Suprapubic skin (tissue), 4 donors: ENCODE measurements at places on chromosomes 13 and 19.
A peak's percentile ranks its signal among the peaks of the same experiment; 100 is the strongest.

- no peak overlapping the region for H3K4me3 ChIP-seq
- peaks cover 22% of the 10 kb centered on the region for H3K4me1 ChIP-seq
- H3K27me3 ChIP-seq = peaks cover 92% of the 10 kb centered on the region
- no peak overlapping the region for H3K27ac ChIP-seq
Measured at GRCh38 chr13:112105892-112106291, 38.9 kb downstream of the SOX1 start.

DNA sequence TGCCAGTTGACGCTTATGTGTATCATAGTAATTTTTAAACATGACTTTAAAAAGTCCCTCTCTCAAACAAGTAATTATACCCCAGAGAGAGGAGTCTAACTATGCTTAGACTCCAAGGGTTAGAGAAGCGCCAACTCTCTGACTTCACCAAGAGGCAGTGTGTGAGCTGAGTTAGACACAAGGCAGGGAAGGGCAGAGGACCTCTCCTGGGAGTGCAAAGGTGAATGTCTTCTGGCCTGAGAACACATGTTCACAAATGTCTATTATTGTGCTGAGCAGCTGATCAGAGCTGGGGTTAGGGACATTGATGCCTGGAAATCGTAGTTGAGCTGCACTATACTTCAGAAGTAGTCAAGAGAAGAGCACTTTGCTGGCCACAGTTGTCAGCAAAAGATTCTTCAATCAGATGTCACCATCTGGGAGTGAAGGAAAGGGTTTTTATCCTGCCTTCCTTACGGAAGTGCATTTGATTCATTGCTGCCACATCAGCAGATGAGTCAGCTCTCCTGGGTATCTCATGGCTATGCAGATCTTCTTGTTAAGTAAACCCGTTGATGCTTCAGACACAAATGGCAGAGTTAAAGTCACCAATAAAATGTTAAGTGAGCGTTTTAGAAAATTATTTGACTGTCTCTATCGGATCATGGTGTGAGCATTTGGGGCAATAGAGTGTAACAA, 283.2 kb upstream of the ARGLU1 start:
- no peaks in the 10 kb centered on the region for H3K36me3 ChIP-seq
- no peak overlapping the region for H3K4me3 ChIP-seq
- no peaks in the 10 kb centered on the region for H3K27me3 ChIP-seq
- DNase-seq = no peak

GRCh38 chr13:50766695-50767094, 76.8 kb downstream of the DLEU7 start:
- H3K27ac ChIP-seq = no peak overlapping the region
- H3K27me3 ChIP-seq = no peaks in the 10 kb centered on the region
- H3K4me3 ChIP-seq = no peak overlapping the region
- H3K36me3 ChIP-seq = no peaks in the 10 kb centered on the region

- no peak for DNase-seq
- H3K4me1 ChIP-seq = no peaks in the 10 kb centered on the region
- H3K27ac ChIP-seq = no peak overlapping the region
- H3K27me3 ChIP-seq = no peaks in the 10 kb centered on the region
- no peak overlapping the region for H3K4me3 ChIP-seq
Measured at GRCh38 chr13:47112205-47112902, 215.5 kb upstream of the HTR2A start.

DNA sequence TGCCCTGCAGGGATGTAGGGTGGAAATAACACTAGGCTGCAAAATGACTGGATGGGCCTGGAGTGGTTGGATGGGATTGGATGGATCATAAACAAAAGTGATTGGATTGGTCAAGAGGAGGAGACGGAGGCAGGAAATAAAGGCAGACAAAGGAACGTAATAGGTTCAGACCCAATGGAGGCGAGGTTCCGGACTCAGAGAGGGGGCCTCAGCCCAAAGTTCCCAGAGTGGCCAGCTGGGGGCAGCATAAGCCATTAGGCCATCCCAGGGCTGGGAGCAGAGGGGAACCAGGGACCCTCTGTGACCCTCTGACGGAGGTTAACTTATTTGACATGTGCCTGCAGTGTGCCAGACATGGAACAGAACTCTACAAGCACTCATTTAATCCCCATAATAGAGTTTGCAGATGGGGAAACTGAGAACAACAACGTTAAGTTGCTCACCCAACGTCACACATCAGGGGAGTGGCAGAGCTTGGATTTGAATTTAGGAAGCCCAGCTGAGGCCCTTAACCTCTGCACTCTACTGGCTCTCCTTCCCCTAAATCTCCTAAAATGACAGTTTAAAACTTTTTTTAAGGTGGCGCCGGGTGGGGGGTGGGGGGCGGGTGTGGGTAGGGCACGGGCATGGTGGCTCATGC, 15.3 kb upstream of the MAP1S start:
- H3K27me3 ChIP-seq = peaks cover 20% of the 10 kb centered on the region
- no peaks in the 10 kb centered on the region for H3K4me1 ChIP-seq
- no peak overlapping the region for H3K4me3 ChIP-seq

DNA sequence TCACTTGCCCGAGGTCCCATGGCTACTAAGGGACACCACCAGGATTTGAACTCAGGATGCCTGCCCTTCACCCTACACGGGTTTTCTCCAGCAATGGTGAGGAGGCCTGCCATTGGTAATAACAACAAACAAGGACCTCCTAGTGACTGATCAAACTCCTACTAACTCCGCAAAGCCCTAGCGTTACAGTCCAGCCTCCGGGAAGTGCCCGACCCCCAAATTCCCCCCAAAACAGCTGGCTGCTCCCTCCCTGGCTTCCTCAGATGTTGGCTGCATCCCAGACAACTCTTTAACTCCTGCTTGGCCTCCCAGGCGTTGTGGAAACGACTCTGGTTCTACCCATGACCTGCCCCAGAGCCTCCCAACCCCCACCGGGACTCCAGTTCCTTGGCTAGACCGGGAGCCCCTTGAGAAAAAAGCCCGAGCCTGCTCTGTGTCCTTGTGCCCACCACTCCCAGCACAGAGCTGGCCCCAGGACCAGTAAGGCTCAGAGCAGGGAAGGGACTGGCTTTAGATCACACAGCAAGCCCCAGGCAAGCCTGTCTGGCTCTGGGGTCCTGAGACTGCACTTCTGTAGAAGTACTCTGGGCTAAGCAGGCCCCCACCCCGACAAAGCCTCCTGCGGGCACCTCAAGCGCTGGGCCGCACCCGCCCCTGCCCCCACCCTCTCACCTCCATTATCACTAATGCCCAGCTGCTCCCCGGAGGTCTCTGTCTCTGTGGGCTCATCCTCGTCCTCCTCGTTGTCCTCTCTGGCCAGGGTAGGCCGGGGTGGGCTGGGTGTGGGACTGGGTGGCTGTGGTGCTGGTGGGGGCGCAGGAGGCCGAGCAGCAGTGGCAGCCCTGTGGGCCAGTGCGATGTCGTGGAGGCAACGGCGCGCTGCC, 4.7 kb downstream of the AKT1S1 start:
- no peak for DNase-seq
- H3K4me1 ChIP-seq = peaks cover 63% of the 10 kb centered on the region
- no peaks in the 10 kb centered on the region for H3K27me3 ChIP-seq
- H3K4me3 ChIP-seq = no peak overlapping the region
- peaks cover 9% of the 10 kb centered on the region for H3K36me3 ChIP-seq

DNA sequence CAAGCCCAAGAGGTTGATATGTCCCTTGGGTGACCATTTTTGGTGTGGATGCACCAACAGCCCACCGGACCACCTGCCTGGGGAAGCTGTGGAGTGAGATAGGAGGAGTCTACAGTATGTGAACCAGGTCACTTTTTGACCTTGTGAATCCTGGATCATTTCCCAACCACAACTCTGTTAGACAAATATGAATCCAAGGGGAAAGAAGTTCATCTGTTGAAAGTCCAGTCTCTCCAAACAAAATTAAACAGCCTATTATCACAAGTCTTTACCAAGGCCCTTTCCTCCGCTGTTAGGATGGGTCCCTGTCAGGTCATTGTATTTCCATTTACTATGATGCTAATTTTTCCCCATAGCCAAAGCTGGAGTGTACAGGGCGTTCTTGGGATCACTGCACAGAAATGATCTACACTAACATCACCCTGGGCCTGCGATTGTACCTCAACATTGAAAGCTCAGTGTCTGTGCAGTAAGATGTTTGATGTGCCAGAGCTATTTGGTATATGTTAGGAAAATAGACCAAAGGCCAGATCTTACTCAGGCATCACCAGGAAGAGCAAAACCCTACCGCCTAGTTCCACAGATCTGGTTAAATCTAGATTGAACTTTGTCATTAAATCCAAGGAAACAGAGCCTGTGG, 117.1 kb downstream of the STARD13 start:
- H3K27me3 ChIP-seq = no peaks in the 10 kb centered on the region
- DNase-seq = no peak
- H3K4me1 ChIP-seq = peaks cover 6% of the 10 kb centered on the region
- H3K27ac ChIP-seq = no peak overlapping the region

DNA sequence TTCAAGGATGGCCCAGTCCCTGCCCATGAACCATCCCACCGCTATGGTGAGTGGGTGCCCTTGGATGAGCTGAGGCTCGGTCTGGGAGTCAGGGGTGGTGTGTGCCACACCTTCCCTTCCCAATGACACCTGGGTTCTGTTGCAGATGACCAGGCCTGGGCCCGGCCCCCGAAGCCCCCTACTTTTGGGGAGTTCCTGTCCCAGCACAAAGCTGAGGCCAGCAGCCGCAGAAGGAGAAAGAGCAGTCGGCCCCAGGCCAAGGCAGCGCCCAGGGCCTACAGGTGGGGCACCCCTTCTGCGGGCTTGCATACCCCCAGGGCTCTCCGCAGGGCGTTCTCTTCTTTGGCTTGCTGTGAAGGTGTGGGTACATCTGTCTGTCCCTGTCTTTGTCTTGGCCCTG, 4.3 kb upstream of the INAFM1 start:
- H3K4me3 ChIP-seq = no peak overlapping the region
- no peak overlapping the region for H3K27ac ChIP-seq
- no peaks in the 10 kb centered on the region for H3K27me3 ChIP-seq
- H3K36me3 ChIP-seq = peaks cover 47% of the 10 kb centered on the region

DNA sequence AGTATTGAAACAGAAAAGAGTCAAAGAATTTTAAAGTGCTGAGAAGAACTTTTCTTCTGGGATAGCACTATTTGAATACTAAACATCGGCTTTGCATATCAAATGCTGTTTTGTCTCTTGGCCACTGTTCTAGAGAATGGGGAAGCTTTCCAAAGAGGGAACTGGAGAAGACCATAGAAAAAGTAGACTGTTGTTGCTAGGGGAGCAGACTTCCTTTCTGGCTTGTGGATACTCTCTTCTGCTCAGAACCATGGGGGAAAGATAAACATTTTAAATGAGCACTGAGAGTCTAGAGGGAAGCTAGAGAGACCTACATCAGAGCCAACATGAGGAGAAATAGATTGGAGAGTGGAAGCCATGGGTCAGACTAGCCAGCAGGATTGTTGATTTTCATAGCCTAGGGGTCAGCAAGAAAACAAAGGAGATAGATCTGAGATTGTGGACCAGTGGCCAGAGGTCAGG, 315.7 kb downstream of the KCTD12 start:
- no peak overlapping the region for H3K27ac ChIP-seq
- H3K27me3 ChIP-seq = no peaks in the 10 kb centered on the region
- H3K4me1 ChIP-seq = no peaks in the 10 kb centered on the region

GRCh38 chr13:49400755-49401659, 42.9 kb downstream of the CAB39L start:
- H3K36me3 ChIP-seq = no peaks in the 10 kb centered on the region
- DNase-seq = no peak
- peak overlapping the region; percentile 49 for H3K4me3 ChIP-seq
- no peaks in the 10 kb centered on the region for H3K27me3 ChIP-seq

- no peak overlapping the region for H3K27ac ChIP-seq
- DNase-seq = no peak
- H3K4me1 ChIP-seq = no peaks in the 10 kb centered on the region
- no peak overlapping the region for H3K4me3 ChIP-seq
- H3K27me3 ChIP-seq = no peaks in the 10 kb centered on the region
Measured at GRCh38 chr13:22187329-22187728, 516.5 kb downstream of the FGF9 start.

- H3K4me3 ChIP-seq = no peak overlapping the region
- H3K27ac ChIP-seq = no peak overlapping the region
- H3K4me1 ChIP-seq = peaks cover 2% of the 10 kb centered on the region
- peaks cover 21% of the 10 kb centered on the region for H3K36me3 ChIP-seq
- no peak for DNase-seq
- H3K27me3 ChIP-seq = no peaks in the 10 kb centered on the region
Measured at GRCh38 chr13:29547153-29547552, 48.3 kb downstream of the SLC7A1 start.

- peaks cover 27% of the 10 kb centered on the region for H3K4me1 ChIP-seq
- H3K4me3 ChIP-seq = no peak overlapping the region
- H3K36me3 ChIP-seq = peaks cover 85% of the 10 kb centered on the region
- no peaks in the 10 kb centered on the region for H3K27me3 ChIP-seq
- no peak for DNase-seq
Measured at GRCh38 chr13:98827449-98827848, 75.0 kb upstream of the SLC15A1 start.

DNA sequence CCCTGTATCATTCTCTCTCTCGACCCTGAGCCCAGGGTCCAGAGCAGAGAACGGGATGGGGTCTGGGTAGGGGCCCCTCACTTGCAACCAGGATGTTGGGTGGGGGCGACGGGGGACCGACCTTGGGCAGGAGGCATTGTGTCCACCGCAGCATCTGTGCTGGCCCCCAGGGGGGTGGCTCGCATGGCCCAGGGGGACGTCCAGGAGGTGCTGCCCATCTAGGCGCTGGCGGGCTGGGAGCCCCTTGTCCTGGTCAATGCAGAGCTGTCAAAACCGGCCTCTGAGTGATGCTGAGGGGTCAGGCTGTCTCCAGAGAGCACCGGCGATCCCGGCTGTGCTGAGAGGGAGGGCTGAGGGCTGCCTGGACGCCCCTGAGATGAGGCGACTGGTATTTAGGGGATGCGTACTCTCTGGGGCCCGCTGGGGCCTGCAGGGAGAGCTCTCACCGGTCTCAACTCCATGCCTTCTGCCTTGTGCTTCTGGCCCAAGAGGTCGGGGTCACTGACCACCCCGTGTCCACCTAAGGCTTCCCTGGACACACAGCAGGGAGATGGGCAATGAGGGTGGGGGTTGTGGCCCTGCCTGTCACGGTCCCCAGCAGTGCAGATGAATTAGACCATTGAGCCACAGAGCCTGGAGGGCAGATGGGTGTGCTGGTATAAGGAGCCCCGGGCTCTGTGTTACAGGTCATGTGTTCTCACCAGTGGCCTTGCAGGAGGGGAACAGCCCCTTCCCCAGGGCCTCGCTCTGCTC, 8.6 kb downstream of the RPS9 start:
- DNase-seq = no peak
- H3K27ac ChIP-seq = peak overlapping the region; percentile 43
- peaks cover 53% of the 10 kb centered on the region for H3K4me1 ChIP-seq
- no peak overlapping the region for H3K4me3 ChIP-seq

DNA sequence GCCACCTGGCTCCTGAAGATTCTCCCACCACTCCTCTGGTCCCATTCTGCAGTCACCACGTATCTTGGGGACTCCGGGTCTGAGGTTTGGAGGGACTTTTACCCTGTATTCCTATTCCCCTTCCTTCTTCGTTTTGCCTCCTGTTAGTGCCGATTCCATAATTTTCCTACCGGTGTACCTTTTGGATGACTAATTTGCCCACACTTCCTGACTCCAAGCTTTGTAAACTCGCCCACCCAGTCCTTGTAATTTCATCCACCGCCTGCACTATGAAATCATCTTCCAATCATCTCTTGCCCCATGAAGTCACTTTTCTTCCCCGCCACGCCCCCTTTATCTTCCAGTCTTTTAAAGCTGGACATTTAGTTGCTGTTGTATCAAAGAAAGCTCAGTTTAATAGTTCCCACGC, 572 bp downstream of the UCHL3 start:
- peak overlapping the region; percentile 88 for H3K27ac ChIP-seq
- DNase-seq = no peak
- peaks cover 19% of the 10 kb centered on the region for H3K4me1 ChIP-seq
- H3K4me3 ChIP-seq = peak overlapping the region; percentile 88
- peaks cover 13% of the 10 kb centered on the region for H3K36me3 ChIP-seq
